ENCODE measurements at places on chromosomes 12 and 14. TPM values are rescaled to one million over a fixed set of nuclear protein-coding genes. Genes with fewer than 3 reads are reported as not detected.

DNA sequence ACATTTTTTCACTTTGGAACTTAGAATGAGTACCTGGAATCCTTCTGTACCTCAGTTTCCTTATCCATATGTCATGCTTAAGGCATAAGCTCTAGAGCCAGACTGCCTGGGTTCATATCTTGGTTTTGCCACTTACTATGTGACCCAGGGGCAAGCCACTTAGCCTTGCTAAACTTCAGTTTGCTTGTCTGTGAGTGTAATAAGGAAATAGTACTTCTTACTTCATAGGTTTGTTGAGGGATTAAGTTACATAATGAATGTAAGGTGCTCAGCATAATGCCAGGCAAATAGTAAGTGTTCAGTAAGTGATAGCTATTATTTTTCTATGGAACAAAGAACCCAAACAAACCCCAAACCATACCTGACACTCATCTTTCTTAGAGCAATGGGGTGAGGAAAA lies 225.1 kb downstream of the BCAT1 start:
- no peak for DNase-seq

DNA sequence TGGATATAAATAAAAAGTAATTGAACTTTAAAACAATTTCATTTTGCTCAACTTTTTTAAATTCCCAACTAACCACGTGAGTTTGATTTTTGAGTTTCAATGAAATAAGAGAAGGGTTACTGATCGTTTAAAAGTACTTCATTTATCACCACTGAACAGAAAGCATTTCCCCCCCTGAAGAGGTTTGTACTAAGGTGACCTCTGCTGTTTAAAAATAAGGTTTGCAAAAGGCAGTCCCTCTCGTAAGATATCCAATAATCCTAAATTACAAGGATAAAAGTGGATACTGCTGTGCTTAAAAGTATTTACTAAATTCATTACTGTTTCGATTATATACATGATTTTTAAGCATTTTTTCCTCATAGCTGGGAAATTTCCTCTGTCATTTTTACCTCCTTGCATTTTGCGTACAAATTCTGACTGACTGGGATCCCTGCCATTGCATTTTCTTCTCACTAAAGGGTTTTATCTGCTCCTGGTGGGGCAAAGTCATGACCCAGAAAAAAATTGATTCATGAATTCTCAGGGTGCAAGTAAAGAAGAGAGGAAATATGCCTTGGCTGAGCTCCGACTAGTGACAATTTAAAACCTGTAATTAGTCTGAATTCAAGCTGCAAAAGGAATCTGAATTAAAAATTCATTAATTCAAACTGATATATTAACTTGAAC lies 463.8 kb downstream of the PRKD1 start:
- DNase-seq: no peak

- DNase-seq: no peak
These were observed 21.0 kb upstream of the ITPR2 start for GRCh38 chr12:26854031-26854390.

DNAL1 gene
- 19.5 TPM for total RNA-seq

DNA sequence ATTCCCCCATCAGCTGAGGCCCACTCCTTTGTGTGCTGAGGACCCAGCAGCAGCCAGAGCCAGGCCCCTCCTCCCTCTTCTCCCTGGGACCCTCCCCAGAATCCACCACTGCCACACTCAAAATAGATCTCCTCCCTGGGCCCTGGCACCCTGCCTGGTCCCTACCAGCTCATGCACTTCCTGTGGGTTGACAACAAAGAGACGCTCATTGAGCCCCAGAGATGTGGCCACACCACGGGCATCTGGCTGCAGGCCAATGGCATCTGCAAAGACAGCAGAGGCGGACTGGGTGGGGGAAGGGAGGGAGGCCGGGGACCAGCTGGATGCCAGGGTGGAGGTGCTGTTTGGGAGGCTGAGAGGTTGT lies 16.0 kb upstream of the ENDOU start:
- DNase-seq: no peak

GRCh38 chr12:2226641-2227040 lies 173.9 kb downstream of the CACNA1C start:
- DNase-seq: no peak

GRCh38 chr12:122858171-122858570 lies 22.9 kb downstream of the HIP1R start:
- no peak for DNase-seq

KRT75 gene
- total RNA-seq: not detected

Data from mesenteric fat pad (tissue), 1 donor.